Kasumi-1 (cell line): ENCODE measurements at places on chromosomes 11 and 22.

DNA sequence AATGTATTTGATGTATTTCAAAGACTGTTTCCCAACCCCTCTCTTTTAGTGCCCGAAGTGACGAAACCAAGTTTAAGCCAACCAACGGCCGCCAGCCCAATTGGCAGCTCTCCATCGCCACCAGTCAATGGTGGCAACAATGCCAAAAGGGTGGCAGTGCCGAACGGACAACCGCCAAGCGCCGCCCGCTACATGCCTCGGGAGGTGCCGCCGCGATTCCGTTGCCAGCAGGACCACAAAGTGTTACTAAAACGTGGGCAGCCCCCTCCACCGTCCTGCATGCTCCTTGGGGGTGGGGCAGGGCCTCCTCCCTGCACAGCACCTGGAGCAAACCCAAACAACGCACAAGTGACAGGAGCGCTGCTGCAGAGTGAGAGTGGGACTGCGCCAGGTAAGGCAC, 84.1 kb downstream of the TNRC6B start:
- no peak for DNase-seq

DNA sequence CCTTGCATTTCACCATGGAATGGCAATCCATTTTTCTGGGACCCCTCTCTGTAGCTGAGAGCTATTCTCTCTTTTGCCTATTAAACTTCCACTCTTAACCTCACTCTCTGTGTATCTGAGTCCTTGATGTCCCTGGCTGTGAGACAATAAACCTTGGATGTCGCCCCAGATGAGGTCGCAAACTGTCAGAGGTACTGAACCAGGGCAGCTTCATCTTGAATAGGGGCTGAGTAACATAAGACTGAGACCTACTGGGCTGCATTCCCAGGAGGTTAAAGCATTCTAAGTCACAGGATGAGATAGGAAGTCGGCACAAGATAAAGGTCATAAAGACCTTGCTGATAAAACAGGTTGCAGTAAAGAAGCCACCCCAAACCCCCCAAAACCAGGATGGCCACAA, 68.0 kb downstream of the RSF1 start:
- no peak for DNase-seq

DNA sequence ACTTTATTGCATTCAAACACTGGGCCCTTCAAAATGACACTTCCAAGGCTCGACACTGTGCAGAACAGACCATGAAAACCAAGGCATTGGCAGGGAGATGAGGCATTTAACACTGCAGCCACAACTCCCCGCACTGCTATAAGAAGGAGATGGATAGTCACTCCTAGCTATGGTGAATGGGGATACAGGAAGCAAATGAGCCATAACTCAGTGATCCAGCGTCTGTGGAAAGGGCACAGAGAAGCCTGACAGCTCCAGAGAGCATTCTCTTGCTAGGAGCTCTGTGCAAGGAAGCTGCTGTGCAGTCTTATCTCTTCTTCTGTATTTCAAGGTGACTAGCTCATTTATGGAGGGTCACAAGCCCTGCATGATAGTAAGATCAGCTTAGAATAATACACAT, 20.9 kb downstream of the HPS4 start:
- no peak for DNase-seq

DNA sequence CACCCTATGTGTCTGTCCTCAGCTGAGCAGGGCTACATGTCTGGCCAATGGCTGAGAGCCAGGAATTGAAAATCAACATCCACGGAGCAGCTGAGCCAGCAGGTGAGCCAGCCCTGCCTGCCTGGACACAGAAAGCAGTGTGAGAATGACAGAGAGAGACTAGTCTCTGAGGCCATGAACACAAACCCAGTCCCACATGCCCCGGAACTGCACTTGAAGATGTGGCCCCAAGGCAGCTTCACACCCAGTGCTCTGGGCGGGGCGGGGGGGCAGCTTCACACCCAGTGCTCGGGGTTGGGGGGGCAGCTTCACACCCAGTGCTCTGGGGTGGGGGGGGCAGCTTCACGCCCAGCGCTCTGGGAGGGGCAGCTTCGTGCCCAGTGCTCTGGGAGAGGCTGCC, 37.6 kb downstream of the TRMU start:
- DNase-seq, result no peak

- no peak for DNase-seq
Measured at GRCh38 chr22:17269224-17269606, 50.0 kb upstream of the ADA2 start.

GRCh38 chr11:130868086-130868710, 48.1 kb downstream of the SNX19 start:
- DNase-seq, result no peak

- peak; percentile 54 for DNase-seq
Measured at GRCh38 chr22:42977569-42977968, 37.4 kb downstream of the PACSIN2 start.

DNA sequence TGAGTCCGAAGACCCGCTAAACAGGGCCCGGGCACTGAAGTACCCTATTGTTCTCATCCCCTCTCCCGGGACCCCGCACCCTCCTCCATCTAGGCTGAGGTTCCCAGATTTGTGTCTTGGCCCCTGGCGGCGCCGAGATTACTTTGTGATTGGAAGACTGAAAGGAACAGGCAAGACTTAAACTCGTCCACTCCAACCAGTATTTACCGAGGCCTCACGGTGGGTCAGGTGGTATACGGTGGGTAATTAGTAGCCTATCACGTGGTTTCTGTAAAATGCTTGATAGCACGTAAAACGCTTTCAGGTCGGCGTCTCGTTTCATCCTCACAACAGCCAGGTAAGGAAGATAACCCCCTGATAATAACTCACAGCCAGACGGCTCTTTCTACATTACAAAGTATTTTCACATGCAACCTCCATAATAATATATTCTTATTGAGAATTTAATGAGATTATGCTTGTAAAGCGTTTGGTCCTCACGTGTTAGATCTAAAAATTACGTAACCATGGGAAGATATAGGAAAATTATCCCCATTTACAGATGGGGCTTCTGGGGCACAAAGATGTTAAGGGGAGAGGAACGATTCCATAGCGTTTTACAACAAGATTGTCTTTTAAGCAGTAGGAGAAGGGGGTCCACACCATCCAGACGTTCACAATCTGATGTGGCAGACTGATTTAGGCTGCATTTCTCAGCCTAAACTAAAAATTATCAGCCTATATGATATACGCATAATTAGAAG, 642 bp upstream of the PIK3C2A start:
- DNase-seq, result peak; percentile 69

DNA sequence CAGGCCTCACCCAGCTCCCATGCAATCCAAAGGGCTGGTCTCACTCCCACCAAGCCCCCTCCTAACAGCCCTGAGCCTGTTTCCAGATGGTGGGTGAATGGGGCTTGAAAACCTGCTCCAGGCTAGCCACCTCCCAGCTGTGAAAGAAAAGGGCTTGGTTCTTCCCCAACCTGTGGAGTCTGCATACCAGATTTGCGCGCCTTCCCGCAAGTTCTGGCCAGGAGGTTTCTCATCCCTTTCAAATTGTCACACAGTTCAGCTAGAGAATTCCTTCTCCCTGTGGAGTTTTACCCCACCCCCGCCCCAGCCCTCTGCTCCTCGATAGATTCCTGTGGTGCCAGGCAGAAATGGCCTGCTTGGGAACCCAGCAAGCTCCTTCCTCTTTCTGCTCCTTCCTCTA, 734.6 kb upstream of the FAT3 start:
- no peak for DNase-seq

GRCh38 chr11:70854901-70855556, 397.3 kb downstream of the SHANK2 start:
- DNase-seq, result no peak

DNA sequence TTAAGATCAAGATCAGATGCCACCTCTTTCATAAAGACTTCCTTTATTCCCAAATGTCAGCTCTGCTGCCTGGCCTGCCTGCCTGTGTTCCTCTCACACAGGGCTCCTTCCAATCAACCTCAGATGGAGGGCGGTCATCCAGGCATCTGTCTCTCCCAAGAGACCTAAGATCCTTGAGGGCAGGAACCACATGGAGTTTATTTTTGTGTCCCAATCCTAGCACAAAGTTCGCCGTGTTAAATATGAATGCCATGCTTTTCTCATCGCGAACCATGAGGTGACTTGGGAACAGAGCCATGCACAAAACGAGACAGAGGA, 72.7 kb upstream of the ARFGAP3 start:
- no peak for DNase-seq

DNA sequence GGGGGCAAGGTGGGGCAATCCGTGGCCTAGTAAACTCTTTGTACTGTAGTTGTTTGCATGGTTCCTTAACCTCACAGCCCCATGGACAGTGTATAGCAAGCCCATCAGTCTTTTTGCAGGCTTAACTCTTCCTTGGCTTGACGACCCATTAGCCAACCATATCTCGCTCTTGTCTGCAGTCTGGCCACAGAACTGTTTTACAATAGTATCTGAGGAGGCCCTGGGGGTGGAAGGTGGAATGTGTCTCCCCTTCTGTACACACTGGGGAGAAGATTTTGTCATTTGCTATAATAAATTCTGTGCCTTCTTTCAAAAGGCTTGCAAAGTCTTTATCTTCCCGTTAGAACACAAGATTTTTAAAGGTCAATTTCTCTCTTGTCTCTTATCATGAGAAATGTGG, 190.3 kb upstream of the NARS2 start:
- no peak for DNase-seq

DNA sequence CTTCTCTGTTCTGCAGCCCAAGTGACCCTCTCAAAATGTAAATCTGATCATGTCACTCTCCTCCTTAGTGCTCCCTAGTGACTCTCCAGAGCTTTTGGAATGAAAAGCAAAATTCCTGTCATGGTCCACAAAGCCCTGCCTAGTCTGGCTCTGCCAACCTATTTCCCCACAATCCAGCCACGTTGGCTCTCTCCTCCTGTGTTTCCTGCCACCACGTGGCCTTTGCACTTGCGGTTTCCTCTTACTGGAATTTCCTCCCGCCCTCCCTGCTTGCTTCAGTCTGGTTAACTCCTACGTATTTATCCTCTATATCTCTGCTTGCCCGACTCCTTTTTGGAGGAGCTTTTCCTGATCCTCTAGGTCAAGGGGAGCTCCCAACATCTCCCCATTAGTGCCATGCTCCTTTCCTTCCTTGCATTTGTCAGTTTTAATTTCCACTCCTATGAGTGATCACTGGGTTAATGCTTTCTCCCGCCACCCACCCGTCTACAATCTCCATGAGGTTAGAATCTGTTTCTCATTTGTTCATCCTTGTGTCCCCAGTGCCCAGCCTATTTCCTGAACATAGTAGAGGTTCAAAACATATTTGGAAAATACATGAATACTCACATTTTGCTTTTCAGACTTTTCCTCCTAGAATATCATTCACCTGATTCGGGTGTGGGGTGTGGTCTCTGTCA, 11.5 kb downstream of the NNMT start:
- DNase-seq, result no peak

DNA sequence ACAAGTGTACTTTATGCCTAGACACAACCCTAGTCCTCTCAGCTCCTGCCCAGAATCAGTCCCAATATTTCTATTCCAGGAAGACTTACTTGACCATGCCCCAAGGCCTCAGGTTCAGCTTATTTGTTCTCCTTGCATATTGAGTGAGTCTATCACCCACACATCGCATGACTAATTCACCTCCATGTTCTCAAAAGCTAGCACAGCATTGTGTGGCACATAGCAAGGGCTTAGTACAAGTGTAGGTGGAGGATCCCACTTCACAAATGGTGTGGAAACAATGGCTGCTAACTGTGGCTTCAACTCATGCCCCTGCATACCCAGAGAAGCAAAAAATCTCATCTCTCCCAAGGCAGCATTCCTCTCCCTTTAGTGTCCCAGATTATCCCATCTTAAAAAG, 602.6 kb upstream of the API5 start:
- DNase-seq, result no peak

- no peak for DNase-seq
Measured at GRCh38 chr11:119160151-119160550, 8.4 kb upstream of the NLRX1 start.

DNA sequence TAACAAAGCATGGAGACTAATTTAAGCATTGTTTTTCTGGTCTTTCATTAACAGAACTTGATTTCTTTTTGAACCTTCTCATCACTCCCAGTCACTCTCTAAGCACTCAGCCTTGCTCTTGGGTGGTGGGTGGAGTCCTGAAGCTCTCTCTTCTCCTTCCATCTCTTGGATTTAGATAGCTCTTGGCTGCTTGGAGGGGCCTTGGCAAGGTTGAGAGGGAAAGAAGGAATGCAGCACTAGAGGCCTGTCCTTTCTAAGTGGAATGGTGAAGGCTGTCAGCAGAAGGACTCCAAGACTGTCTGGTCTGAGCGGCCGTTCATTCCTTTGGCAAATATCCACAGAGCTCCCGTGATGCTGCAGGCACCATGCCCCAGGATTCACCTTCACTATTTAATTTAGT, 168.6 kb upstream of the E2F8 start:
- DNase-seq, result no peak

- DNase-seq, result no peak
Measured at GRCh38 chr11:70301721-70302418, 31.4 kb downstream of the PPFIA1 start.

GRCh38 chr11:128540469-128540868, 46.9 kb downstream of the ETS1 start:
- DNase-seq, result no peak
